ENCODE measurements at places on chromosomes 1 and 21. TPM values are rescaled to one million over a fixed set of nuclear protein-coding genes. Genes with fewer than 3 reads are reported as not detected.

FABP3 gene
- 5.1 TPM for total RNA-seq

NR0B2 gene
- not detected for total RNA-seq

RNF186 gene
- total RNA-seq, result not detected

LRRN2 gene
- total RNA-seq, result not detected

GRIK3 gene
- total RNA-seq, result not detected

CD2 gene
- total RNA-seq, result not detected

CDC20 gene
- total RNA-seq, result 203 TPM

GBP7 gene
- not detected for total RNA-seq

NCMAP gene
- total RNA-seq, result not detected
